ENCODE measurements at places on chromosomes 5 and 9. TPM values are rescaled to one million over a fixed set of nuclear protein-coding genes. Genes with fewer than 3 reads are reported as not detected.
A peak's percentile ranks its signal among the peaks of the same experiment; 100 is the strongest.

GRCh38 chr5:98458004-98458403 is 315.5 kb upstream of the RGMB start:
- DNase-seq: peak; percentile 17

DNA sequence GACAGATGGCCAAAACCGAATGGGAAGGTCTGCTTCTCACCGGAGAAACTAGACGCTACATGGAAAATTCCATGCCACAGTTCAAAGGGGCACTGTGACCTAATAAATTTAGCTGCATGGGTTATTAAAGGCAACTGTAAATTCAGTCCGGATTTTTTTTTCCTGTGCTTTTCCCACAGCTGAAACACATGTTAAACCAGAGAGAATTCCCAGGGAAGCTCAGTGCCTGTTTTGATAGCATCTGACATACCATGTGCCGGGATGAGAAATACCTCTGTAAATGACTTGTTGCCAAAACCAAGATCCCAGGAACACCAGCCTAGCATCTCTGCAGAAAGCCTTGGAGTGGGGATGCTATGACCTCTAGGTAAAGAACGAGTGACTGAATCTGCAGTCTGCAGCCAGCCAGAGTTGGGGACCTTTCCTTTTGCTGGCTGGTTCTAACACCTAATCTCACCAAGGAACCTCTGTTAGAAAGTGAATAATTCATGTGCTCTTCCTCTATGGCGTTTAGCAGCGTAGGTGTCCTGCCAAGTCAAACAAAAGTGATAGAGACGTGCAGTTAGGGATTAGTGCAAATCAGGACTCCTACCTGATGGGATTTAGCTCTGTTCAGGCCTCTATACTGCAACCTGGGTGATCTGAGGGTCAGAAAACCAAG is 77.9 kb downstream of the SLIT3 start:
- no peak for DNase-seq

DNA sequence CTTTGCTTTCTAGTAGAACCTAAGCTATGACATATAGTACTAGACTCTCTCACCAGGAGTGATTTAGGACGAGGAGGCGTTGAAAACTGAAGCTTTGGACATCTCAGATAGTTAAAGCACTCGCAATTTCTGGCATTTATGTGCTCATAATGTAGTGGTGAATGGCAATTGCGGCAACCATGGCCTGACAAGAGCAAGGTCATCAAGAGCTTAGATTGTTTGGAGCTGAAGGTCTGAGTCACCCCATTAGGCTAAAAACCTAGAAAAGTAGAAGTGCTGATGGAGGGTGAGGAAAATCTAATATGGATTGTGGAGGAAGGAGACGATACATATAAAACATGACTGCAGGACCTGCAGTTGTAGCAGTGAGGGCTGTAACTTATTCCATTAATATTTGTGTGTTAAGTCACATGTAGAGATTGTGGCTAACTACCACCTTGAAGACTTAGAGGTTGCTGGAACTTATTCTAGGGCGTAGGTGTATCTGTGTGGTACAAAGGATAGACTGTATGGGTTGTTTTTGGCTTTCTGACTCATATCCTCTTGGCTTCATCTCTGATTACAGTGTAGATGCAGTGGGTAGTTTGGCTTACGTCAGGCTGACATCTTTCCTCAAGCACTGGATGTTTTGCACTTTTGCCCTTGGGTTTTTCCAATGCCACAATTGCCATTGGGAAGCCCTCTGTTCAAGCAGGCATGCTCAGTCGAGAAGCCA is 138.9 kb upstream of the CDKN2B start:
- DNase-seq: no peak

DNA sequence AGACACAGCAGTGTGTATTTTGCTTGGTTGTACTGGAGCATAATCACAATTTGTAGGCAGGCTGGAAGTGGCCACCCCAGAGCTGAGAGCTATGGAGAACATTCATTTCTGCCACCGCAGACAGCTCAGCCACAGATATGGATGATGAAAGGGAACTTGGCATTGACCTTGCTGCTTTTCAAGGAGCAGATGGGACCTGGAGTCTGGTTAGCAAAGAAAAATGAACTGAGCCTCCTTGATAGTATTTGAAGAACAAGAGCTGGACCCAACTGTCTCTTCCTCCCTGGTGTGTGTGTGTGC is 395.2 kb upstream of the ZNF462 start:
- DNase-seq: no peak

The PCDHGA3 gene
- polyA plus RNA-seq: 1.1 TPM

The LHX2 gene
- polyA plus RNA-seq: 0.45 TPM
